Mammary microvascular endothelial cell (primary cell): ENCODE measurements at places on chromosomes 3 and 15. TPM values are rescaled to one million over a fixed set of nuclear protein-coding genes. Genes with fewer than 3 reads are reported as not detected.

The C3orf80 gene
- not detected in 2 replicates for total RNA-seq

The CELSR3 gene
- 0.39 and 0.73 TPM in 2 replicates for total RNA-seq

The TMEM212 gene
- total RNA-seq, result not detected in 2 replicates

The GXYLT2 gene
- total RNA-seq, result 0.07 and 0.64 TPM in 2 replicates

The IL5RA gene
- total RNA-seq, result not detected in 2 replicates

The RLBP1 gene
- not detected in 2 replicates for total RNA-seq

The GOLGA8G gene
- not detected in 2 replicates for total RNA-seq

The CTXND1 gene
- not detected in 2 replicates for total RNA-seq
